ENCODE measurements at places on chromosomes 3 and 15. TPM values are rescaled to one million over a fixed set of nuclear protein-coding genes. Genes with fewer than 3 reads are reported as not detected.
A peak's percentile ranks its signal among the peaks of the same experiment; 100 is the strongest.

GLDN gene
- total RNA-seq, result 0.18 TPM

- H3K4me1 ChIP-seq, result no peaks in the 10 kb centered on the region
- H3K27ac ChIP-seq, result no peak overlapping the region
- no peaks in the 10 kb centered on the region for H3K36me3 ChIP-seq
- H3K4me3 ChIP-seq, result no peak overlapping the region
- H3K27me3 ChIP-seq, result peaks cover 30% of the 10 kb centered on the region
These were observed 4.1 kb upstream of the COL6A5 start for GRCh38 chr3:130341388-130341787.

DNA sequence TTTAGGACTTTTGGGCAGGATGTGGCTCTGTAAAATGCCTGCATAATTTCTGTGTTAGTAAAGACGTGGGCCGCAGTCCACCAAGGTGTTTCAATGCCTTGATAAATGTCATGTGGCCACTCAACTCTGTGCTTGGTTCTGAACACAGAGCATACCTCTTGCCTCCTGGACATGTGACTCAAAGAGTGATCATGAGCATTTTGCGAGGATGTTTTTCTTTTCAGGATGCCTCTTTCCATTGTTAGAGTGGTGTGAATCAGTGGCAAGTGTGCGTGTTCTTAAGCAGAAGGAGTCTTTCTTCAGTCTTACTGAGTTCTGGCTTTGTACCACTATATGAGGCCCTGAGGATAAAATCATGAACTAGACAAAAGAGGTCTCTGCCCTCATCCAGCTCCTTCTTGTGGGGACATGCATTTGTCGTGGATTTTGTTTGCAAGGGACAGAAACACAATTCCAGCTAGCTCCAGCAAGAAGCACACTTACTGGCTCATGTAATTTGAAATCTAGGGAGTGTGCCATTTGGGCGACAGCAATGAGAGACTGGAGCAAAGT lies 363.4 kb downstream of the LRTM1 start:
- H3K27ac ChIP-seq, result no peak overlapping the region
- H3K36me3 ChIP-seq, result no peaks in the 10 kb centered on the region
- no peak for DNase-seq
- no peak overlapping the region for H3K4me3 ChIP-seq
- H3K4me1 ChIP-seq, result no peaks in the 10 kb centered on the region

- no peaks in the 10 kb centered on the region for H3K36me3 ChIP-seq
- DNase-seq, result no peak
- H3K27ac ChIP-seq, result peak overlapping the region; percentile 6
- H3K27me3 ChIP-seq, result peaks cover 11% of the 10 kb centered on the region
These were observed 11.8 kb upstream of the C3orf70 start for GRCh38 chr3:185164428-185165217.

- no peaks in the 10 kb centered on the region for H3K36me3 ChIP-seq
- peaks cover 21% of the 10 kb centered on the region for H3K4me1 ChIP-seq
- DNase-seq, result no peak
- H3K4me3 ChIP-seq, result no peak overlapping the region
- peaks cover 3% of the 10 kb centered on the region for H3K27me3 ChIP-seq
- no peak overlapping the region for H3K27ac ChIP-seq
These were observed 601.0 kb upstream of the ADAMTS9 start for GRCh38 chr3:65288776-65289175.
